ENCODE measurements at places on chromosomes 6 and 20. TPM values are rescaled to one million over a fixed set of nuclear protein-coding genes. Genes with fewer than 3 reads are reported as not detected.

- no peak for DNase-seq
Observed at GRCh38 chr6:151007076-151007475, 141.6 kb downstream of the MTHFD1L start.

DNA sequence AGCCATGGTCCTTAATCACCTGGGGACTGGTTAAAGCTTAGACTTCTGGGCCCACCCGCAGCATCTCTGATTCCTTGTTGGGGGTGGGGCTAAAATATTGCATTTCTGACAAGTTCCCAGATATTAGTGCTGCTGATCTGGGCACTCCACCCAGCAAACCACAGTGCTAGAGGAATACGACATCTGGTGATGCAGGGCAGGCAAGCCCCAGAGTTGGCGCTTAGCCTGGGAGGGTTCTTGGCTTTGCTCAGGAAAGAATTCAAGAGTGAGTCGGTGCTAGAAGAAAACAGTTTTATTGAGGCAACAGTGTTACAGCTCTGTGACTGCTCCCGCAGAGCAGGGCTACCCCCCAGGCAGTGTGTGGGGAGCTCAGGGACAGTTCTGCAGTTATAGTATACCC is 210.7 kb downstream of the TFAP2C start:
- no peak for DNase-seq

DNA sequence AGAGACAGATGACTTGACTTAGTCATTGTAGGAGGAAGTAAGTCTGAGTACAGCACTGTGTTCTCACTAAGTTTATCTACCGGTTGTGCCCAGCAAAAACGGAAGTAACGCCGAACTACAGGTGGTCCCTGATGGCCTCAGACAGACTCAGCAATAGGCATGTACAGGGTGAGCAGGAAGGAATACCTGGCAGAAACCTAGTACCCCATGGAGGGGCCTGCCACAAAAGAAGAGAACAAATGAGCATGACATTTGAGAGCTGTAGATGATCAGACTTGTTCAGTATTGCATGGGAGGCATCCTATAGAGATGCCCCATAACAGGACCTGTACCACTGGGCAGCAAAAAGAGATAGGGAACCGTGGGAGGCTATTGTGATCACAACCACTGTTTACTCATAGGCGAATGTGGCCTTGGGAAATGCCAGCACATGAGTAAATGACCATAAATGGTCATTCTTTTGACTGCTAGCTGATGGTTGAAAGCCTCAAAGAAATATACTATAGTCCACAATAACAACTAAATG is 106.4 kb upstream of the TAB2 start:
- DNase-seq, result peak; percentile 42

DNA sequence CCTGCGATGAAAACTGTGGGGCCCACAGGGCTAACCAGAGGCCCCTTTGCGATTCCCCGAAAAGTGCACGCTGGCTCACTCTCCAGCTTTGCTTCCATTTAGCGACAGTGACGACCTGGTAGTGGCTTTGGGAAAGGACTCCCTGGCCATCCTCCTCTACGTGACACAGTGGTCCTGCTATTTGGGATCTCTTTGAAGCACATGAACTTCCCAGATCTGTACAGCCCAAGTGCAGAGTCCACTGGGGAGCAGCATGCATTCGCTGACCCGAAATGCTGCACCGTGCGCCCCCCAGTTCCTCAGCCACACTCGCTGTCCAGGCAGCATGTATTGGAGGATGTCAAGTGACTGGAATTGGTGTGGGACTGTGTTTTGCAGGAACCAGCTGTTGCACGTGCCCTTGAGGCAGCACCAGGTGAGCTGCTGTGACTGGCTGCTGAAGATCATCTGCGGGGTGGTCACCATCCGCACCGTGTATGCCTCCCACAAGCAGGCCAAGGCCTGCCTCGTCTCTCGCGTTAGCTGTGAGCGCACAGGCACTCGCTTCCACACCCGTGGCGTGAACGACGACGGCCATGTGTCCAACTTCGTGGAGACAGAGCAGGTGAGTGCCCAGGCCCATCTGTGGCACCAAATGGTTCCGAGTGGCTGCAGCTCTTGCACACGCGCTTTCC is 51.6 kb downstream of the SYNJ2 start:
- no peak for DNase-seq

GRCh38 chr6:109922851-109923250 is 55.3 kb upstream of the GPR6 start:
- DNase-seq, result no peak

GRCh38 chr6:74091136-74091793 is 395.3 kb downstream of the CD109 start:
- DNase-seq, result peak; percentile 50

DNA sequence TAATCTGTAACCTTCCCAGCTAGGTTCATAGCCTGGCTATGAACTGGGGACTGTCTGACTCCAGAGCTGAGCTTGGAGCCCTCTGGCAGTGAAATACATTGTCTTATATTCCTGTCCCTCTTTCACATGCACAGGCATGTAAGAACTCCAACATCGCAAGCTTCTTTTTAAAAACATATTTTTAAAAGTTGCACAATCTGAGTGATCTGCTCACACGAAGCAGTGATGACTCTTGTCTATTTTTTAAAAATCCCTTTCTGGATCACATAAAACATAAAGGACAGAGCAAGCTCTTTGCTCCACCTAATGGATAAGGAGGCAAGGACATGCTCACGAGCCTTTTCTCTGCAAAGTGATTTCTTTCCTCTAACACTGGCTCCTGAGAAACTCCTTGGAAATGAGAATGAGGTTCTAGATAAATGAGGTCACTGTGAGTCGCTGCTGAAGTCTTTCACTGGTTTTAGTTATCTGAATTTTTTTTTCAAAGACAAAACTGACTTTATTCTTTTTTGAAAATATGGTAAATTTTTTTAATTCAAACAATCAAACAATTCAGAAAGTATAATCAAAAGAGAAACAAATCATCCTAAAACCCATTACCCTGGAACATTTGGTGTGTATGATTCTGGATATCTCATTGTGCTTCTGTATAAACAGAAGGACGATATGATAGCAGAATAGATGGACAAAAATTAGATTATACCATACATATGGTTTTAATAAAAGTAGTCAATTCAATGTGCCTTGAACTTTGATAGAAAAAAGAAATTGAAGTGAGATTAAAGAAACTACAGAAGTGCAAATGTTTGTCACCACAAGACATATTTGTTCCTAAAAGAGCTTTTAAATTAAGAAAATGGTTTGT is 30.8 kb downstream of the IL20RA start:
- peak; percentile 52 for DNase-seq

DNA sequence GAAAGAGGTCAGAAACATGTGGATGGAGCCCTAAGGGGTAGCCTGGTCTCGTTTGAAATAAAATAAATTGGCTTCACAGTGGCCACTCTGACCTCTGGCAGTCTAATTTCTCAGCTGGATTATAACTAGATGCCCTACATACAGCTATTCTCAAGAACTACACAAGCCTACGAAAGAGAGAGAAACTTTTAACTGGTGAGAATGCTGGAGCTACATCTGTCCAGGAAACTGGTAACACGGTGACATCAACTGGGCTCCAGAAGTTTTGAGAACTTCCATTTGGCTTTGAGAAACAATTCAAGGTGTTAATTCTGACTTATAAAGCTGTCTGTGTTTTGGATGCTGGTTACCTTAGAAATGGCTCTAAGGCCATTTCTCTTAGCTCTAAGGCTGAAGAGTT is 187.3 kb upstream of the TENT5A start:
- DNase-seq, result no peak

DNA sequence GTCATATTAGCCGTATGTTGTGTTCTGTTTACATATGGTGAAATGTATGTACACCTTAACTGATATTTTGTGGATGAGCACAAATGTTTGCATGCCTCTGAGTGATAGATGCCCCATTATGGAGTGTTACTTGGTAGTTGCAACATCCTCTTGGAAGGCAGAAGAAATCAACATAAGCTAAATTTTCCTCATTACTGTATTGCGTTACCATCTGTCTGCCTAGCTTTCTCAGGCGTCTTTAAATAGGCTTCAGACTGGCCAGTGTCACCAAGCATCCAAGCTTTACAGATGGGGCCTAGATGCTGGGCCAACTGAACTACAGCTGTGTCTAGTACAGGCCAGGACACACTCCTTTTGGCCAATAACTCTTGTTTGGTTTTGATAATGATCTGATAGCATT is 250.6 kb downstream of the SAMD5 start:
- no peak for DNase-seq

GRCh38 chr6:158262755-158263154 is 49.5 kb upstream of the TULP4 start:
- no peak for DNase-seq

DNA sequence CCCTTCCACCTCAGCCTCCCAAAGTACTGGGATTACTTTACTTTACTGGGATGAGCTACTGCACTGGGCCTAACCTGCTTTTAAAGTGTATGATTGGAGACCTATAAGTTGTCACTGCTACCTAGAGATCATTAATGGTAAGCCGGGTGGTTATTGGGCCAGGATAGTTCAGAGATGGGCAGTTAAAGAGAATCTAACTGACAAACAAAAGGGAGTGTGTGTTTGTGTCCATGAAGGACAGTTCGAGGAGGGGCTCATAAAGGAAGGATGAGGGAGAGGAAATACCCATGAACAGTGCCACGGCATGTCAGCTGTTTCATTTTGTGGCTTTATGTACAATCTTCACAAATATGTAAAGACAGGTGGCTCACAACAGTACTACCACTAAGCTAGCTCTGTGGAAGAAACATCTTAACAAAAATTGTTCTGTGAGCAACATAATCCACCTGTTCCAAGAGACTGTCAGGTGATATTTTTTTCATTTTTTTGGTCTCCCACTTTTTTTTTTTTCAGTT is 69.7 kb upstream of the FAM8A1 start:
- DNase-seq, result no peak

- DNase-seq, result no peak
Observed at GRCh38 chr20:41141153-41141815, 3.9 kb downstream of the PLCG1 start.

GRCh38 chr20:826695-827323 is 6.7 kb upstream of the FAM110A start:
- DNase-seq, result no peak

DNA sequence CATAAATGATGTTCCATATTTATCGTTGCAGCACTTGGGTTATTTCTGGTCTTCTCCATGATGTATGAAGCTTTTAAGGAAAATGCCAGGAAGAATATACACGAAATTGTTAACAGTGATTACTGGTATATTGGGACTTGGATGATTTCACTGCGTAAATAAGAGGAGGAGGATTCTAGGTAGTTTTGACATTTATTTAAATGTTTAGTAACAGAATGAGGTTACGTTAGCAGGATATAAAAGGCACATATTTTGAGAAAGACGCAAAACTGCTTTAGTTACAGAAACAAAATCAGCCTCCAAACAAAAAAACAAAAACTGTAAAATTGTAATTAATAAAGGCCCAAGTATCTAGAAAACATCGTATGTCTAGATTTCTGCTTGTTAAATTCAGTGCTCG is 147.7 kb downstream of the JARID2 start:
- DNase-seq, result no peak

GRCh38 chr20:46046588-46047310 is 17.7 kb downstream of the SLC12A5 start:
- no peak for DNase-seq

- no peak for DNase-seq
Observed at GRCh38 chr6:169881398-169881797, 130.0 kb downstream of the ERMARD start.

DNA sequence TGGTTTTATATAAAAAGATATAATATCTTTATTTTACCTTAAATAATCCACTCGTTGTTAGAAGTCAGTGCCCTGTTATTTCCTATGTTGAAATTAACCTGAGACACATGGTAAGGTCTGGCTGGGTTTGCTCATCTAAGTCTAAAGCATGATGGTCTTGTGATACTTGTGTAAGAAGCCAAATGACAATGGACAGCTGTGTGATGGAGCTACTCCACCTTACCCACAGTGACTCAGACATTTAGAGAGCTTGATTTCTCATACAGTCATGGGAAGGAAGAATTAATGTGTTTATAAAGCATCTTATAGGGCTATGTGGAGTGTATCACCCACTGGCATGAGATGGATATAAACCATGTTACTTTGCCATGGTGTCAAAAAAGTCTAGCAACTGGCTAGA is 11.7 kb downstream of the CTCFL start:
- DNase-seq, result peak; percentile 36

PNLDC1 gene
- not detected for total RNA-seq

SIRPD gene
- not detected for total RNA-seq

CDH26 gene
- total RNA-seq, result not detected

TGM2 gene
- 141 TPM for total RNA-seq

TRIM31 gene
- total RNA-seq, result not detected

Measured in renal cortical epithelial cell (primary cell).